ENCODE measurements at places on chromosomes 3 and 15.

DNA sequence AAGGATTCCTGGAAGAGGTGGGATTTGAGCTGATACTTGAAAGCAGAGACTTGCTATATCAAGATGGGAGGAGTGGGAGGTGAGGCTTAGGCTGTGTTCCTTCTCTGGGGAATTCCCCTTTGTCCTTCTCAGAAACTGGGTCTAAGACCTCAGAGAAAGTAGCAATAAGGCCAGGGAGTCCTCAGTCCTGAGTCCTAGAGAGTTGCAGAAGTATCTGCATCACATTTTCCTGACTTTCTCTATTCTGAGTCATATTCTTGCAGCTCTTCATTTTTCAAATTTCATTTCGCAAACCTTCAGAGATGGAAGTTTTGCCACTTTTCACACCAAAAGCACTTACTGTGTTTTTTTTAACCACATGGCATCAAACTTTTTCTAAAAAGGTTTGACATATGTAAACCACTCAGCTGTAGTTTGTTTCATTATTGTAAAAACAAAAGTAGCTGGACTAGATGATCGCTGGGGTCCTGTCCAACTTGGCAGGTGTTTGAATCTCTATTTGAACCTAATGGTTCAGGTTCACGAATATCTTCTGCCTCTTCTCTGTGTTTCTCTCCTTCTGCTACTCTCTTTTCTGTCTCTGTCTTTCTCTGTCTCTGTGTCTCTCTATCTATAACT, 21.3 kb downstream of the COLQ start:
- no peak for DNase-seq

- no peak for DNase-seq
Observed at GRCh38 chr3:26438325-26438940, 184.1 kb upstream of the LRRC3B start.

- no peak for DNase-seq
Observed at GRCh38 chr15:82970696-82971095, 15.3 kb upstream of the RAMAC start.

GRCh38 chr15:53080484-53080883, 290.3 kb upstream of the ONECUT1 start:
- no peak for DNase-seq

DNA sequence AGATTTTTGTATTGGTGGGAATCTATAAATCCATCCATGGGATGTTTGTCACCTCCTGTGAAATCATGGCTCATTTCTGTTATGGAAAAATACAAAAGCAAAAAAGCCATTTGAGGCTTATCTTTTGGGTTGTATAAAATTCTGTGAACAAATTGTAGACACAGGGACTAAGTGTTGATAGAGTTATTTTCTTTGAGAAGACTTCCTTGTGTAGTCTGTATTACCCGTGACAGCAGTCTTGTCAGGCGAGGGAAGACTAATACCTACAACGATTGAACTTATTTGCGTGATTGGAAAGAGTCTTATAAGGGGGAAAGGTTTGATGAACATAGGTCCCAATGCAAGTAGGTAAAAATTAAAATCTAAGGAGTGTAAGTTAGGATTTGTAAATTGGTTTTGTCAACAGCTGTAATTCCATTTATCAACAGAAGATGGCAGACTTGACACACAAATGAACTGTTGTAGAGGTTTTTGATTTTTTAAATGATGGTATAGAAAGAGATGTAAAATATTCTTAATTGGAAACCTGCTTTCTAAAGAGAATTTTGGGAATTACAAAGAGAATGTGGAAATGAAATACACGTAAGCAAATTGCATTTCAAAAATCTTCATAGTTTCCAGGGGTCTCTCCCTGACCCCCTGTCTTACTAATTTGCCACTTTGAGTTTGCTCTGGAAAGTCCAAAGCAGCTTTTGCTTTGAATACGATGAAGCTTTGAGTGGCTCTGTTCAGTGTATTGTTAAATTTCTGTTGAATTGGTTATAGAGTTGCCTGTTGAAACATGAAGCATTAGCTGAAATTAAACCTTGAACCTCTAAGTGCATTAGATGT, 33.2 kb downstream of the SLC25A26 start:
- DNase-seq = no peak

DNA sequence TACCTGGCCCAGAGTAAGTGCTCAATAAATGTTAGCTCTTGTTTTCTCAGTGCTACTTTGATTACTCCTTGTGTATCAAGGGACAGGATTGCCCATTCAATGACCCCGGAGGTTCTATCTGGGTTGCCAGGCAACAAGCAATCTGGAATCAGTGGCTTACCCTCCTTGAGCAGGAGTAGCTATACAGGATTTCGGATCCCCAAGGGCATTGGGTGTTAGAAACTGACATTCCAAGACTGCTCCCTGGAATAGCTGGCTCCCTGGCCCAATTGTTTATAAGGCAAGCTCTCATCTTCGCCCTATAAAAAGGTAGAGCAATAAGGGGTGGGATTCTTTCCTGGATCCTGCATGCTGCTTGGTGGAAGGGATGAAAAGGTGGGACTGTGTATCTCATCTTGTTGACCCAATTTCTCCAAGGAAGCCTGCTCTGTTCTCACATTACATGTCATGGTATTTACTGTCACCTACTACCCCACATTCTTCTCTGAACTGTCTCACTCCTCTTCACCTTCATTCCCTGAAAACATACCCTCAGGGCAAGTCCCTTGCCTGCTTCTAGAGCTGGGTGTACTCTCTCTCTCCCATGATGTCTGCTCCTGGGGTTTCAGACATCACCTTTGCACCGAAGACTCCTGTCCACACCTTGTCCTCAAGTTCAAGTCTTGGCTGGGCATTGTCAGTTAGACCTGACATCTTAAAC, 26.4 kb upstream of the SCN10A start:
- DNase-seq = no peak

- no peak for DNase-seq
Observed at GRCh38 chr3:195889870-195890295, 18.5 kb downstream of the TNK2 start.

GRCh38 chr3:33360136-33360825, 79.9 kb downstream of the UBP1 start:
- no peak for DNase-seq

DNA sequence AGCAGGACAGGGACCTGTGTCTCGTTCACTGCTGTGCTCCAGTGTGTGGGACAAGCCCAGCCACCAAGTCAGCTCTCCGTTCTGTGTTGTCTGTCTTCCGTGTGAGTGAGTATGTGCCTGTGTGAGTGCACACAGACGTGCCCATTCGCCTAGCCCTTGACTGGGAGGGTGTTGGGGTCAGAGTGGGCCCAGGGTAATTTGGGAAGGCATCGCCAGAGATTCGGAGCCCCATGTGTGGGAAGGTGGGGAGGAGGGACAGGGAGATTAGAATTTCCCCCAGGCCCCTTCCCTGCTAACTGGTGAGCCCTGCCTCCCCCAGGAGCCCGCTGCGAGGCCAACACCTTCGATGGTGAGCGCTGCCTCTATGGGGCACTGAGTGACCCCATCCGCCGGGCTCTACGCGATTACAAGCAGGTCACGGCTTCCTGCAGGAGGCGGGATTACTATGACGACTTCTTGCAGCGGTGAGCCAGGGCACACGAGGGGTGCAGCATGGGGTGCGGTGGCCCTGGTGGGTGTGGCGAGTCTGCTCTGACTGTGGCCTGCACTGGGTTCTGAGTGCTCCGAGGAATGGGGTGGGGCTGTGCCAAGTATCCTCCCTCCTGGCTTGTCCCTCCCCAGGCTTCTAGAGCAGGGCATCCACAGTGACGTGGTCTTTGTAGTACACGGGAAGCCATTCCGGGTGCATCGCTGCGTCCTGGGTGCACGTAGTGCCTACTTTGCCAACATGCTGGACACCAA, 3.1 kb downstream of the ABTB1 start:
- DNase-seq = no peak

DNA sequence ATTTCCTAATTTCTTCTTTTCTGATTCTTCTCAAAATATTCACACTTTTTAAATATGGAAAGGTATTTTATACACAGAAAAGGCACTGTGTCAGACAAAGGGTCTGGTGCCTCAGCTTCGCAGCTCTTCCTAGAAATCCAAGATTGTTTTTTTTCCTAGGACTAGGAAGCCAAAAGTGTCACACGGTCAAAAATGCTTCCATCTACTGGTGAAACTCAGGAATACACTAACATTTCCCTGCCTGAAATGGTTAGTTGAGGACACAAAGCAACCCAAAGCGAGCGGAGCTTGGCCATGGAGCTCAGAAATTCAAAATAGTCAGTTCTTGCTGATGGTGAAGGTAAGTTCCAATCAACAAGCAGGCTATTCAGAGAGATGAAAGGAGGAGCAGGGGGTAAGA, 426.5 kb upstream of the RASGRP1 start:
- no peak for DNase-seq

DNA sequence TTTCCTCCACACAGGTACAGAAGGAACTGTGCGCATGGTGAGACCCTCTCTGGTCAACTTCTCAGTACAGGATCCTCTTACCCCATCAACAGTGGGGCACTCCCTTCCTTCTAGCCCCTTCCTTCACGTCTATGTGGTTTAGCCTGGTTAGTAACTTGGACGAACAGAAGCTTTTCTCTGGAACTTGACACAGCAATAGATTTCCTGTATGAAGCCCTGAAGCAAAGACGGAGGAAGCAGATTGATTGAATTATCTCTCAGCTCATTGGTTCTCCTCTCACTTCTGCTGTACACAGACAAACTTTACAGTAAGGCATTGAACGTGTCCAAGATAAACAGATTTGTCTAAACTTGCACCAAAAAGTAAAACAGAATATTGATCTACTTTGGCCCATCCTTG, at the start of gene CD200R1:
Gene CD200R1 (minus strand): TSS at position 210 of the 400 bp plus-strand sequence. CDS start 246 bp downstream, outside the sequence.
- no peak for DNase-seq

- no peak for DNase-seq
Observed at GRCh38 chr3:87225659-87226058, 1.4 kb upstream of the CHMP2B start.

DNA sequence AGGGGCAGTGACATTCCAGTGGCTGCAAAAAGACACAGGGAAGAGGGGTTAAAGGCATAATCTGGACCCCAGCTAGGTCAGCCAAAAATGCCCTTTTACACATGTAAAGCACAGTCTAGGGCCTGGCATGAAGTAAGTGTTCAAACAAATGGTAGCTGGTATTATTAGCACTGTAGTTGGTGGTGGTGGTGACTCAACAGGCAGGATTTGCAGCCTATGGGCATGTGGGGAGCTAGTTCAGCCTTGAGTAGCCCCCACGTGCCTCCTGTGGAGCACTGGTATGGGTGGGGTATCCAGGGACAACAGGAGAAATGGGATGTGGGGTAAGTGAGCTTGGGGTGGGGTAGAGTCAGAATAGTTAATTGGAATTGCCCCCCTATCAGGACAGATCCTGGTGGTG, 27.6 kb downstream of the DNASE1L3 start:
- no peak for DNase-seq
